ENCODE measurements at places on chromosomes 3 and 15.

- no peak for DNase-seq
Observed at GRCh38 chr15:99721104-99721778, 12.0 kb downstream of the LYSMD4 start.

DNA sequence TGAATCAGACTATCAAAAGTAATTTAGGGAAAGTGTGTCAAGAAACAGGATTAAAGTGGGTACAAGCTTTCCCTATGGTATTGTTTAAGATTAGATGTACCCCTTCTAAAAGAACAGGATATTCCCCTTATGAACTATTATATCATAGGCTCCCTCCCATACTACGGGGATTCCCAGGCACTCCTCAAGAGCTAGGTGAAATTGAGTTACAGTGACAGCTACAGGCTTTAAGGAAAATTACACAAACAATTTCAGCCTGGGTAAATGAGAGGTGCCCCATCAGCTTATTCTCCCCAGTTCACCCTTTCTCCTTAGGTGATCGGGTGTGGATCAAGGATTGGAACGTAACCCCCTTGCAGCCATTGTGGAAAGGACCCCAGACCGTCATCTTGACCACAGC, 240.8 kb upstream of the CNTN6 start:
- DNase-seq, result no peak

GRCh38 chr3:66133050-66133757, 87.6 kb upstream of the SLC25A26 start:
- DNase-seq, result no peak

- no peak for DNase-seq
Observed at GRCh38 chr15:100279446-100279845, 62.3 kb downstream of the ADAMTS17 start.

GRCh38 chr15:74906067-74906449, 593 bp downstream of the FAM219B start:
- DNase-seq, result peak; percentile 30

DNA sequence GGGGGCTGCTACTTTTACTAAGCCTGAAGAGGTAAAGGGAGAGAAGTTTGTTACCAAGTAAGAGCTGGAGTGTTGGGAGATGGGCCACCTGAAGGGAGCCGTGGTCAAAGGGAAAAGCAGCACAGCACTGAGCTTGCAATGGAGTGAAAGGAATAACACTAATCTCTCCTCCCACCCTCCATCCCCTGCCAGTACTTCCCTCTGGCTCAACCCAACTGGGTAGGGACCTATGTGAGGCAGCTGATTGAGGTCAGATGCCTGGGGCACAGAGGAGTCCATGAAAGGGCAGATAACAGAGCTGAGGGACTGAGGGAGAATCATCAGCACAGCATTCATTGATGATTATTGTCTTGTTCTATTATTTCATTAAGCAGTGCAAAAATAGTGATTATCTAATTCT, 212.4 kb upstream of the TBC1D5 start:
- no peak for DNase-seq

- DNase-seq, result no peak
Observed at GRCh38 chr3:78035131-78035641, 995.3 kb downstream of the ROBO2 start.

DNA sequence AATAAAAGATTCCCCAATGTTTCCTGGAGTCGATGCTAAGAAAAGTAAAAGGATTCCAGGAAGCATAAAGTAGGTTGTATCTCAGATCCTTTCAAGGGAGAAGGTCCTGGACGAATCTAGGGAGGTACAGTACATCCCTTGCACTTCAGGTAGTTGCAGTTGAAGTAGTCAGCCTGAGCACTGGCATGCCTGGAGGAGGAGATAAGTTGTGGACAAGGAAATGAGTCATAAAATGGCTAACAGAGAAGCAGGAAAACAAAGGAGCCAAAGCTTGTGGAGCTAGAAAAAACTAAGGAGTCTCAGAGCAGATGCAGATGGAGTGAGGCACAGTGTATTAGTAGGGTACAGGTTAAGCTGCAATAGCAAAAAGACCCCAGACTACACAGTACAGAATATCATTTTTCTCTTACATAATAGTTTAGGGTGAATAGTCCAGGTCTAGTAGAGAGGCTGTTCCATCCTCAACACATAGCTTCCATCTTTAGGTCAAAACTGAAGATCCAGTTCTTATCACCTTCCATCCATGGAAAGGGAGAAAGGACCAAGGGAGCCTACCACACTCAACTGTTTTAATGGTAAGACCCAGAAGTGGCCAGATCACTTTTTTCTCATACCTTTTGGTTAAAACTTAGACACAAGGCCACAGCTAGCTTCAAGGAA, 41.3 kb downstream of the COL6A5 start:
- no peak for DNase-seq

Data from inflammatory macrophage treated with lipopolysaccharide for 4 hours (primary cell).